ENCODE measurements at places on chromosomes 4 and X.

DNA sequence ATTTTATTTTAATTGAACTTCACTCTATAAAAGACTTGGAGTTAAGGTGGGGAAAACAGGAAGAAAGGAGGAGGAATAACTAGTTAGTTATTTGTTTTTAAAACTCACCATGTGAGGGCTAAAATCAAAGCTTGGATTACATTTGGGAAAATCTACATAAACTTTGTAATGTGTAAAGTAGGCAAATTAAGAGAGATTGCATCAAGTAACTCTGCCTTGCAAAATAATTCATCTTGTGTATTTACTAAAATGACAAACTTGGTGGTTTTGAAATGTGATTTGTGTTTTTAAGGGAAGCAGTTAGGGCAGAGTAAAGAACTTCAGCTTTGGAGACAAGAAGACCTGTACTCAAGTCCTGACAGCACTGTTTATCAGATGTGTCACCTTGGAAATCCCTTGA is 43.3 kb upstream of the RASSF6 start:
- no peak for DNase-seq

GRCh38 chrX:5100004-5100403 is 1128.7 kb downstream of the NLGN4X start:
- DNase-seq: no peak

DNA sequence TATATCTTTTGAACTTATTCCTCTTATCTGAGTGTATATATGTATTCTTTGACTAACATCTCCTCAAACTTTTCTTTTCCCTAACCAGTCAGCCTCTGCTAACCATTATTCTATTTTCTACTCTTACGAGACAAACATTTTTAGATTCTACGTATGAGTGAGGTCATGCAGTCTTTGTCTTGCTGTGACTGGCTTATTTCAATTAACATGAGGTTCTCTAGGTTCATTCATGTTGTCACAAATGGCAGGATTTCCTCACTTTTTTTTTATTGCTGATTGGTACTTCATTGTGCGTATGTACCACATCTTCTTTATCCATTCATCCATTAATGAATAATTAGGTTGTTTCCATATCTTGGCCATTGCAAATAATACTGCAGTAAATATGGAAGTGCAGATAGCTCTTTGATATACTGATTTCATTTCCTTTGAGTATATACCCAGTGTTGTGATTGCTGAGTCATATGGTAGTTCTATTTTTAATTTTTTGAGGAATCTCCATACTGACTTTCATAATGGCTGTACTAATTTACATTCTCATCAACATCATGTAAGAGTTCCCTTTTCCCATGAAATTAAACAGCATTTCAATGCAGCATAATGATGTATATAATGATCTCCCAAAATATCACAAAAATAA is 80.1 kb downstream of the HS3ST1 start:
- DNase-seq: no peak

- no peak for DNase-seq
Observed at GRCh38 chr4:141077611-141078225, 55.6 kb downstream of the RNF150 start.

DNA sequence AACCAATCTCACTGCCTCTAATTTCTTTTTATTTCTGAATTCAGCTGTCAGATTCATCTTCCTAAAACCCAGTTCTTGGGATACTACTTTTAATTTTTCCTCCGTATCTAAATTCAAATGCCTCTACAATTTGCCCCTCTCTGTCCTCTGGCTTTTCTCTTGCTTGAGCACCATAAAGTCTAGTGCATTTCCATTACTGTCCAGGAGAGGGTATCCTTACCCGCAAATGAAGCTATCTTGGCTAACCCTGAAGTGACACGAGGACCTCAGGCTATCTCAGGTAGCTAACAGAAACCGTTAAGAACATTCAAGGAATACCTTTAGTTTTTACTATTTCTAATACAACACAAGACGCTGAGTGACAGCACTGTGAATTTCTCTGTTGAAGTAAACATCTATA is 49.4 kb upstream of the PRR32 start:
- DNase-seq: no peak

DNA sequence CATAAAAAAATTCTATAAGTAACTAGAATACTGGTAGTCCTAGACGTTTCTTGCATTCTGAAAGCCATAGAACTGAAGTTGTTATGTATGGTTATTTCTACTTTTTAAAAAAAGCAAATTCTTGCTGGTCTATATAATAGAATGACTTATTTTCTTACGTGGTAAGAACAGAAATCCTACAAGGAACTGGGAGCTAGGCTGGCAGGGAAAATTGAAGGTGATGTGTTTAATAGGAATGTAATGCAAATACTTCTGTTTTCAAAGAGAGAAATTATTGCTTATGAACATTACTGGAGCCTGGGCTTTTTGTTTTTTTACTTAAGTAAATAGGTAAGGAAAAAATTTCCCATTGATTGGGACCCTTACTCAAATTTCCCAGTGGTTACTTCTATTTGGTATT is 8.9 kb downstream of the CCNA2 start:
- DNase-seq: no peak

GRCh38 chr4:46999566-46999965 is 6.2 kb upstream of the GABRA4 start:
- no peak for DNase-seq

GRCh38 chr4:14744346-14744745 is 257.9 kb upstream of the CPEB2 start:
- DNase-seq: no peak

- DNase-seq: no peak
Observed at GRCh38 chr4:87559090-87559837, 30.1 kb upstream of the SPARCL1 start.

DNA sequence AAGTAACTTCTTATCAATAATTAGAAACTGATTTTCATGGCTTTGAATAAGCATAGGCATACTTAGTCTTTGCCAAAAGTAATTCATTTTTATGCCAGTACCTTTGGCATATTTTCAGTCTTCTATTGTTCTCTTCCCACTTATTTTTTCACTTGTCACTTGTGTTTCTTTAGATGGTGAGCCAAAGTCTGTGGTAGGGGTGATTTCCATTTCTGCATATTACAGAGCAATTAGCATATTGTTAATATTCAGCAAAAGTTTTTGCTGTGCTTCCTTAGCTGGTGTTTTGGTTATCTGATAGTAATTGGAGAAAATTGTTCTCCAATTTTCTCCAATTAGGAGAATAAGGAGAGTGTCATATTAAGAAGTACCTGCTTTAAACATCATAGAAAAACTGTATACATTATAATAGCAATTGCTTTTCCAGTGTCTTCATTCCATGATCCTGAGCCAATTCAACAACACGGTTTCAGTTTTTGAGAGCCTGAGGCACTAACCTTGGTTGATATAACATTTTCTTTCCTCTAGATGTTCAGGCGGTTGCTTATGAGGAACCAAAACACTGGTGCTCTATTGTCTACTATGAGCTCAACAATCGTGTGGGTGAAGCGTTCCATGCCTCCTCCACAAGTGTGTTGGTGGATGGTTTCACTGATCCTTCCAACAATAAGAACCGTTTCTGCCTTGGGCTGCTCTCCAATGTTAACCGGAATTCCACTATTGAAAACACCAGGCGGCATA is 64.7 kb downstream of the SMAD1 start:
- no peak for DNase-seq

- no peak for DNase-seq
Observed at GRCh38 chr4:25513814-25514213, 136.8 kb downstream of the ANAPC4 start.

DNA sequence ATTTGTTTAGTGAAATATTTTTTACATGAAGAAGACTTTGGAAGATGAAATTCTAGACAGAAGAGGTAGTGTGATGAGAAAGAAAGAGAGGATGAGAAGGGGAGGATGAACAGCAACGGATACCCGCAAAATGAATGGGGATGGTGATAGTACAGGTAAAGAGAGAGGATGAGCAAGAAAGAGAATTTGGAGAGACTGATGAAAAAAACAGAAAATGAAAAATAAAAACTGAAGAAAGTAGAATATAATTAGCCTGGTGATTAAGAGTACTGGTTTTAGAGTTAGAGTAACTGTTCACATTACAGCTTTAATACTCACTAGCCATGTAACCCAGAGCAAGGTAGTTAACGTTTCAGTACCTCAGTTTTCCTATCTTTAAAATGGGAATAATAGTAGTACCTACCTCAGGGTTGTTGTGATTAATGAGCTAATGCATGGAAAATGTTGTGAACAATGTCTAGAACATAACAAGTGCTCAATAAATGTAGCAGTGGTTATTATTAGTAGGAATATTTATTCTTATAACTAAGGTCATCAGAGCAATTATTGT is 54.9 kb upstream of the ANTXR2 start:
- no peak for DNase-seq

- no peak for DNase-seq
Observed at GRCh38 chr4:156738766-156739165, 232.8 kb downstream of the PDGFC start.
